ENCODE measurements at places on chromosomes 3 and 15. TPM values are rescaled to one million over a fixed set of nuclear protein-coding genes. Genes with fewer than 3 reads are reported as not detected.

PEX5L gene
- under 0.01 TPM for total RNA-seq

KBTBD8 gene
- 4.1 TPM for total RNA-seq

UBAP1L gene
- 0.34 TPM for total RNA-seq

KLF15 gene
- 3.4 TPM for total RNA-seq

ADIPOQ gene
- total RNA-seq: not detected

NR2E3 gene
- total RNA-seq: 0.14 TPM
